Neural crest cell (in vitro differentiated cells): ENCODE measurements at places on chromosomes 6 and 20.

DNA sequence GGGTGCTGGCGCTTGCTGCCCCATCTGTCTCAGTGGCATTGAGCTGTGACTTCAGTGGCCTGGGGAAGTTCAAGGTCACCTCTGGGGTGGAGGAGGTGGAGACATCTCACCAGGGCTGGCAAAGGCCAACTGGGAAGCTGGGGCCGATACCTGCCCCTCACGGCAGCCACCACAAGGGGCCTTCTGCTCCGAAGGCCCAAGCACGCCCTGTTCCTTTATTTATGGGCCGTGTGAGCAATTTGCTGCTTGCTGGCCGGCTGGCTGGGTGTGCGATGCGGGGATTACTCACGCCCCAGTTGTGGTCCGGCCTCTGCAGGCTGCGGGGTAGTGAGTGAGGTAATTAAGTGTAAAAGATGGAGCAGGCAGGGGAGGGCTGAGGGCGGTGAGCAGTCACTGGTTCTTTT, 13.2 kb upstream of the SCRT2 start:
- no peak for DNase-seq

GRCh38 chr6:11128608-11129007, 17.1 kb upstream of the ERVFRD-1 start:
- no peak for DNase-seq

DNA sequence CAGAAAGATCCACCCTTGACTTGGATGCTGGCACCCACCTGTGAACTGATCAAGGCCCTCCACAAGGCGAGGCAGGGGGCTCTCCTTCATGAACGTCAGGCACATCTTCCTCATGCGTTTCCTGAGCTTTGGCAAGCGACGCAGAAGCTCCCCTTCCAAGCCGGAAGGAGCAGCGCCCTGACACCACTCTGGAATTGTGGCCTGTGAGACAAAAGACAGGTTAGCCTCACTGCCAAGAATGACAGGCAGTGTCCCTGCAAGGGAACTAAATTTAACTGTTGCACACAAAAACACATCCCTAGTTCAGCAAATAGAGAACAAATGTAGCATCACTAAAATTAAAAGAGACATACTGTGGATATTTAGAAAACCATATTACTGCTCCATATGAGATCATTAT, 42.0 kb upstream of the LYRM2 start:
- no peak for DNase-seq

GRCh38 chr6:3175715-3176402, 18.5 kb upstream of the TUBB2A start:
- DNase-seq: no peak

GRCh38 chr6:52511163-52511562, 65.7 kb downstream of the TRAM2 start:
- no peak for DNase-seq

DNA sequence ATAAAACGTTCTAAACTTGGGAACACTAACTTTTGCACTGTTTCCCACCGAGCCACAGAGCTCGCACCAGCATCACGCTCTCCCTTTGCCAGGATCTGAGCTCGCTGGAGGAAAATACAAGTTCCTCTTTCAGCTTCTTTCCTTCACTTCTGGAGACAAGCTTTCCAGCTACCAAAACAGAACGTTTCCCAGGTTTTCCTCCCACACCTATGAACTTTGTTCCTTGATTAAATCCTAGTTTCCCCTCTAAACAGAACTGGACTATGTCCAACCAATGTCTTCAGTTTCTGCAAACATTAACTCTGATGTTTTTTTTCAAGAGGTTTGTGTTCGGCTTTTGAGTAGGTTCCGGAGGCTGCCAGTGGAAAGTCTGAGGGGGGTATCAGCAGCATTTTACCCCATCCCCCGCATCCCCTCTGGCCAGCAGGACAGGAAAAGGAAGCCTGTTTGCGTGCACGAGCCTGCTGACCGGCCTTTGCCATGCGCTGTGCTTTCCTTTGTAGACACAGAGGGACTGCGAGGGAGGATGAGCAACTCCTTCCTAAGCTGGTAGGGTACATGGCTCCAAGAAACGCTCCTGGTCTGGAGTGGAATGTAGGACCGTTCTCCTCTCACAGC, 135.5 kb downstream of the LY86 start:
- no peak for DNase-seq

DNA sequence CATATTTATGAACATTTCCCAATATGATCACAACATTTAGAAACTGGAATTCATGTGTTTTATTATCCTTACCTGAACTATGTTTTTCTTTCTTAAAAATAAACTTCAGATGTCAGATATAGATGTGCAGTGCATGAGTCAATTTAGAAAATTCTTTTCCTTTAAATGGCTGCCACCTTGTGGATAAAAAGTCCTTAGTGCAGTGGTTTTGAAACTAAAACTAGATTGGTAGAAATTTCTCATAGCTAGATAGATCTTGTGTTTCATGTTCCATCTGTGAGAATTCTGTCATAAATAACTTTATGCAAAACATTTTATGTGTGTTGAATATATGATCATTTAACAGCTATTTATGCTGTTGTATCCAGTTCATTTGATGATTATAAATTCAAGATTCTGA, 134.9 kb downstream of the KLHL32 start:
- no peak for DNase-seq

DNA sequence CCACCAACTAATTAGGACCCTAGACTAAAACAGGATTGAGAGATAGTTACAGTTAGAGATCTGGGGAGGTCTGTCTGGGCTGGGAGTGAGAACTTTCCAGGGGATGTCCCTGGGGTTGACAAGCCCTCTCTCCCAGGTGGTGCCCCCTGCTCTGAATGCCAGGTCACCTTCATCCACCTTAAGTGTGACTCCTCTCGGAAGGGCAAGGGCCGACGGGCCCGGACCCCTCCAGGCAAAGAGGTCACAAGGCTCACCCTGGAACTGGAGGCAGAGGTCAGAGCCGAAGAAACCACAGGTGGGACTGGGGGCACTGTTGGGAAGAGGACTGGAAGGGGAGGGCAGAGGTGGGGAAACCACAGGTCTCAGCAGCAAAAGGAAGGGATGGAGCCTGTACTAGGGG, 17.0 kb upstream of the ZNF76 start:
- DNase-seq: no peak

DNA sequence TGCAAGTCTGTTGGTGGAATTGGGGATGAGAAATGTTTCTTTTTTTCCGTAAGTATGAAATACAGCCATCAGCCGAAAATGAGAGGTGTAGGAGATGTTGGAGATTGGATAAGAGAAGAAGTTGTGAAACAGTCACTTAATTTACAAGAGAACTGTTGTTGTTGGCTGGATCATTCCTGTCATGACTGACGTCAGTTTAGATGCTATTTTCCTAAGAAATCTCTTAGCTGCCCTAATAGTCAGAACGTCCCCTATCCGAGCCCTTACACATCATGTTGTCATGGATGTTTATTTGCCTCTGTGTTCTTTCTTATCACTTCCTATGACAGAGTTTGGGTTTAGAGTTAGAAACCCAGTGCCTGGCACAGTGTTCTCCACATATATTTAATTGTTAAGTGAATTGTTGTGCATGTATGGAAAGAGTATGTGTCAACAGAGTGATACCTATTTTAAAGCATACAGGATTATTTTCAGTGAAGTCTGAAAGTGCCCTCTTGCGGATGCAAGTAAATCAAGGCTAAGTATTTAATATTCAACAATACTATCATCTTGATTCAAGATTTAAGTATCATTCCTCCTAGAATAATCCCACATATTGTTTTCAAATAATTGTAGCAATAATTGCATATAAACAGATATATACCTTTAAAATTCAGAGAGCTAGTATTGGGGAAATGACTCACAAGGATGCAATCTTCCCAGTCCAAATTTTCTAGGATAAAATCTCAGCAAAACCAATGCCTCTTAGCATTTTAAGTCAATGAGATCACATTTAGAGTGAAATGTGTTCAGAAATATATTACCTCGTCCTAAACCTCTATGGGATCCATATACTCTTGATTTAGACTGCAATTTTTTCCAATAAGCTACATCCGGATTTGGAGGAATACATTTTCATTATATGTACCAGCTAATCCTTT, 309.9 kb upstream of the NOX3 start:
- DNase-seq: no peak

- DNase-seq: no peak
Observed at GRCh38 chr20:655726-656624, 3.0 kb upstream of the SRXN1 start.

GRCh38 chr6:128186729-128187128, 285.9 kb upstream of the THEMIS start:
- no peak for DNase-seq

- peak; percentile 77 for DNase-seq
Observed at GRCh38 chr6:112501705-112502104, 154.6 kb downstream of the RFPL4B start.

- DNase-seq: no peak
Observed at GRCh38 chr6:11705069-11705468, 73.5 kb downstream of the ADTRP start.

DNA sequence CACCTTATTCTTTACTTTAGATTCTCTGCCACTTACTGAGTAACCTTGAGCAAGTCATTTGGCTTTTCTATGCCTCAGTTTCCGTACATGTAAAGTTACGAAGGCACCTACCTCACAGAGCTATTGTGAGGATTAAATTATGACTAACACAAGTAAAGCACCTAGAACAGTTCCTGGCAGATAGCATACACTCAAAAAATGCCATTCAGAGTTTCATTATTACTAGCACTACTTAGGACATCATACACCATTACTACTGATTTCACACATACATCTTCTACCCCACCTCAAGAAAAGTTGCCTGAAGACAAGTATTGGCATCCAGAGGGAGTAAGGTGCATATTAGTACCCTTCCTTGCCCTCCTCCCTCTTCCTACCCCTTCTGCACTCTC, 107.8 kb downstream of the OGFRL1 start:
- DNase-seq: no peak

GRCh38 chr6:135673501-135674309, 176.2 kb upstream of the AHI1 start:
- no peak for DNase-seq

DNA sequence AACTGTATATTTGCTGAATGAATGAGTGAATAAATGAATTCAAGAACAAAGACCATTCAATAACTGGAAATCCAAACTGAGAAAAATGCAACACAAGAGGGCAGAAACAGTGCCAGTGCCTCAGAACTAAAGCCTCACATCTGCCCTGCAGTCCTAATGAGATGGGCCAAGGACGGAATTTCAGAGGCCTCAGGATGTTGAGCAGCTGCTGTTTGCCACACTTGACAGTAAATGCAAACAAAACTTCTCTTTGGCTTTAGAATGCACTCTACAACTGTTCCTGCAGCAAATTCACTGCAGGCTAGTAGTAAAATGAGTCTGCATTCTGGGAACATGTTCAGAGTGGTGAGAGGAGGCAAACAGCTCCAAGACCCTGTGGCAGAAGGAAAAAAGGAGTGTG, 177.6 kb upstream of the LRFN2 start:
- DNase-seq: no peak

DNA sequence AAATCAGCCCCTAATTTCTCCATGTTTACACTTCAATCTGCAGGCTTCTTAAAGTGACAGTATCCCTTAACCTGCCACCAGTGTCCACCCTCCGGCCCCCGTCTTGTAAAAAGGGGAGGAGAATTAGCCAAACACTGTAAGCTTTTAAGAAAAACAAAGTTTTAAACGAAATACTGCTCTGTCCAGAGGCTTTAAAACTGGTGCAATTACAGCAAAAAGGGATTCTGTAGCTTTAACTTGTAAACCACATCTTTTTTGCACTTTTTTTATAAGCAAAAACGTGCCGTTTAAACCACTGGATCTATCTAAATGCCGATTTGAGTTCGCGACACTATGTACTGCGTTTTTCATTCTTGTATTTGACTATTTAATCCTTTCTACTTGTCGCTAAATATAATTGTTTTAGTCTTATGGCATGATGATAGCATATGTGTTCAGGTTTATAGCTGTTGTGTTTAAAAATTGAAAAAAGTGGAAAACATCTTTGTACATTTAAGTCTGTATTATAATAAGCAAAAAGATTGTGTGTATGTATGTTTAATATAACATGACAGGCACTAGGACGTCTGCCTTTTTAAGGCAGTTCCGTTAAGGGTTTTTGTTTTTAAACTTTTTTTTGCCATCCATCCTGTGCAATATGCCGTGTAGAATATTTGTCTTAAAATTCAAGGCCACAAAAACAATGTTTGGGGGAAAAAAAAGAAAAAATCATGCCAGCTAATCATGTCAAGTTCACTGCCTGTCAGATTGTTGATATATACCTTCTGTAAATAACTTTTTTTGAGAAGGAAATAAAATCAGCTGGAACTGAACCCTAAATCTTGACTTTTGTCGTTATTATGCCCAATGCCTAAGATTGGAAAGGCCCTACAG, 4.5 kb downstream of the SOX4 start:
- no peak for DNase-seq

DNA sequence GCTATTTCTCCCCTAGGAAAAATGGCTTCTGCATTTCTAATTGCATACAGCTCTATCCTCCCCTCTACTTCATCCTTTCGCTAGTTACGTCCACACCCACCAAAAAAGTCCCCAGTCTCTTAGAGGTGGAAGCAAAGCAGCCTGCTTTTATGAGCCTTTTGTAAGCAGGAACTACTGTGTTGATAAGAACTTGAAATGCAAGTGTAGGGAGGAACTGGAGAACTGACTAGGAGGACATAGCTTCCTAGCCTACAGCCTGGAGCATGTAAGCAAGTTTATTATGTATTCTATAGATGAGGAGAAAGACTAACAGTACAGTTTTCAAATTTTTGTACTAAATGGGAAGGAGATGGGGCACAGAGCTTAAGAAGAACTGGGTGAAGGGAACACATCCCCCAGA, 10.3 kb downstream of the ARHGAP18 start:
- no peak for DNase-seq

DNA sequence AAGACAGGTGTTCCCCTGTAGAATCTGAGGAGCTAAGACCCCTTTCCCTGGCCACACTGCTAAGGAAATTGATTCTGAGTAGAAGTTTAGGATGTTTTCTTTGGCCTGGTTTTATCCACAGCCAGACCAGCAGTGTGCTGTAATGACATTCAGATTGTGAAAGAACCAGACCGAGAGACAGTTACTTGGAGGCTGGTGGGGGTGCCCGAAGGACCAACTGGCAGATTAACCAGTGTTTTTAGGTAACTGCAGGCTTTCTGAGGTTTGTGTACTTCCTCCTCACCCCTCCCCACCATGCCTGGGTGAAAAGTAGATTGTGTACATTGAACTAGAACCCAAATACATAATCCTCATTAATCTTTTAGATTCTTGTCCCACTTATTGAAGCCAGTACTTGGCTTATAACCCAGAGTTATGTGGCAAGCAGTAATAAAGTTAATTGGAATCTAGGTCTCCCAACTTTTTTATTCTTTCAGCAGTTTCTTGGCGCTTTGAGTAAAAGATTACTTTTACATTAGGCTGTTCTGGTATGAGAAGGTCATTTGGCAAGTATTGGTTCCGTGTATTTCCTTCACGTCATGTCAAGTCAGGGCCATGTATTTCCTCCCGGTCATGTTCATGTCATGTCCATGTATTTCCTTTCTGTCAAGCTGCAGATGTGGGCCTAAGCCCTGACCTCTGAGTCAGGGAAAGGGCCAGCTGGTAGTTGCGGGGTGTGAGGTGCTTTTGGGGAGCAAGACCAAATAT, 93.7 kb downstream of the TCP11 start:
- no peak for DNase-seq

GRCh38 chr6:7142228-7142801, 34.6 kb downstream of the RREB1 start:
- no peak for DNase-seq

- DNase-seq: peak; percentile 94
Observed at GRCh38 chr20:45293041-45294002, 13.3 kb upstream of the RBPJL start.

GRCh38 chr20:34052414-34052813, 58.7 kb downstream of the RALY start:
- no peak for DNase-seq
